Cardiac muscle cell (in vitro differentiated cells and primary cell): ENCODE measurements at places on chromosomes 1 and 21. TPM values are rescaled to one million over a fixed set of nuclear protein-coding genes. Genes with fewer than 3 reads are reported as not detected.

DNA sequence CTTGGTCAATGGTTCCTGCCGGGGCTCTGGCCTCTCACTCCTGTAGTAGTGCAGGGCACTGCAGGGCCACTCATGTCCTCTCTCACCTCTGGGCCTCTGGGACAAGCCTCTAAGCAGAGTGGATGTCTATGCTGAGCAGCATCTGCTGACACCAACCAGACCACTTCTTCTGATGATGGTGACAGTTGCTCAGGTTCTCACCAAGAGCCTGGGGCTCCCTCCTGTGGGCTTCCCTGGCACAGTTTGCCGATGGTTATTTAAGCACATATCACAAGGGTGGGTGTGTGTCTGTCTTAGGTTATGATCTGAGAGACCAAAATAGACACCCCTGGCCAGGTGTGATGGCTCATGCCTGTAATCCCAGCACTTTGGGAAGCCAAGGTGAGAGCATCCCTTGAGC lies 17.4 kb upstream of the GPR137B start:
- no peaks in the 10 kb centered on the region for H3K27me3 ChIP-seq
- H3K27ac ChIP-seq: no peak overlapping the region
- H3K36me3 ChIP-seq: no peaks in the 10 kb centered on the region
- no peaks in the 10 kb centered on the region for H3K4me1 ChIP-seq
- DNase-seq: no peak

Gene FMO2
- not detected in 2 replicates for total RNA-seq

GRCh38 chr1:244318512-244318911 lies 133.2 kb downstream of the ADSS2 start:
- no peaks in the 10 kb centered on the region for H3K27me3 ChIP-seq
- no peak overlapping the region for H3K4me3 ChIP-seq
- no peak for DNase-seq
- H3K27ac ChIP-seq: no peak overlapping the region

- peaks cover 27% of the 10 kb centered on the region for H3K27me3 ChIP-seq
- H3K27ac ChIP-seq: no peak overlapping the region
- DNase-seq: no peak
- H3K4me3 ChIP-seq: no peak overlapping the region
Observed at GRCh38 chr1:161503394-161503748, 1.9 kb upstream of the FCGR2A start.

Gene MAB21L3
- total RNA-seq: 1.3 and 3.1 TPM in 2 replicates
